ENCODE measurements at places on chromosomes 12 and 14. TPM values are rescaled to one million over a fixed set of nuclear protein-coding genes. Genes with fewer than 3 reads are reported as not detected.

Gene CAPS2
- 5.1 TPM for total RNA-seq

DNA sequence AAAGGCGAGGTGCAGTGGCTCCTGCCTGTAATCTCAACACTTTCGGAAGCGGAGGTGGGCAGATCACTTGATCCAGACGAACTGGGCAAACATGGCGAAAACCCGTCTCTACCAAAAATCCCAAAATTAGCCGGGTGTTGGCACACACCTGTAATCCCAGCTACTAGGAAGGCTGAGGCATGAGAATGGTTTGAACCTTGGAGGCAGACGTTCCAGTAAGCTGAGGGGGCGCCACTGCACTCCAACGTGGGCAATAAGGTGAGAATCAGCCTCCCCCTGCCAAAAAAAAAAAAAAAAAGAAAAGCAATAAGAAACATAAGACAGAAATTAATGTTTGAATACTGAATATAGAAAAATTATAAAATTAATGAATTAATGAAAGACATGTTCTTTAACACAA is 928.7 kb downstream of the LRFN5 start:
- no peak overlapping the region for H3K27ac ChIP-seq
- H3K36me3 ChIP-seq = no peaks in the 10 kb centered on the region
- no peaks in the 10 kb centered on the region for H3K4me1 ChIP-seq
- DNase-seq = no peak
- no peak overlapping the region for H3K4me3 ChIP-seq
- H3K27me3 ChIP-seq = no peaks in the 10 kb centered on the region

GRCh38 chr14:90293766-90294730 is 37.7 kb downstream of the NRDE2 start:
- H3K4me1 ChIP-seq = no peaks in the 10 kb centered on the region
- no peak for DNase-seq
- H3K27ac ChIP-seq = no peak overlapping the region
- peaks cover 58% of the 10 kb centered on the region for H3K36me3 ChIP-seq

- no peak overlapping the region for H3K27ac ChIP-seq
- DNase-seq = no peak
- no peak overlapping the region for H3K4me3 ChIP-seq
- H3K4me1 ChIP-seq = no peaks in the 10 kb centered on the region
These were observed 275.0 kb downstream of the ALG10 start for GRCh38 chr12:34297126-34297789.

DNA sequence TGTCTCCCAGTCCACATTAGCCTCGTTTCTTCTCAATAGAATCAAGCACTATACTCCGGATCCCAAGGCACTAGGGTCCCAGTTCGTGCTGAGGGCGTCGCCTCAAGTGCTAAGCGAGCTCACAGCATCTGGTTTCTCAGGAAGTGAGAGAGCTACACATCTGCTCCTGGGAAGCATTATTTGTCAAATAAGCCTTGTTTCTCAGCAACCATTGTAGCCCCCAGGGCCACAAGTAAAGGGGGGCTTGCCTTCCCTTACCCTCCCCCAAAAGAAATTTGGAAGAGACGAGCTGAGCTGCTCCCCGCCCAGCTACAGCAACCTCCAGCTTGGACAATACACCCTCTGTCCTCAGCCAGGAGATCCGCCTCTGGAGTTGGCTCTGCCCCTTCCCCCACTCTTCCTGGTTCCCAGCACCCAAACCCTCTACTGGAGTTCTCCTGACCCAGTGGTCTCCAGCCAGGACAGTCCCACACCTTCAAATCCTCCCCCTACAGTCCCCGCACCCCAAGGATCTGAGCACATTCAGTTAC is 5.7 kb upstream of the TNS2 start:
- no peak overlapping the region for H3K27ac ChIP-seq
- H3K36me3 ChIP-seq = peaks cover 15% of the 10 kb centered on the region
- no peak overlapping the region for H3K4me3 ChIP-seq
- no peak for DNase-seq
- peaks cover 15% of the 10 kb centered on the region for H3K4me1 ChIP-seq
- H3K27me3 ChIP-seq = no peaks in the 10 kb centered on the region

Gene HNF1A
- not detected for total RNA-seq

Gene ATG14
- 19.0 TPM for total RNA-seq

Gene NCAPD2
- 32.8 TPM for total RNA-seq

DNA sequence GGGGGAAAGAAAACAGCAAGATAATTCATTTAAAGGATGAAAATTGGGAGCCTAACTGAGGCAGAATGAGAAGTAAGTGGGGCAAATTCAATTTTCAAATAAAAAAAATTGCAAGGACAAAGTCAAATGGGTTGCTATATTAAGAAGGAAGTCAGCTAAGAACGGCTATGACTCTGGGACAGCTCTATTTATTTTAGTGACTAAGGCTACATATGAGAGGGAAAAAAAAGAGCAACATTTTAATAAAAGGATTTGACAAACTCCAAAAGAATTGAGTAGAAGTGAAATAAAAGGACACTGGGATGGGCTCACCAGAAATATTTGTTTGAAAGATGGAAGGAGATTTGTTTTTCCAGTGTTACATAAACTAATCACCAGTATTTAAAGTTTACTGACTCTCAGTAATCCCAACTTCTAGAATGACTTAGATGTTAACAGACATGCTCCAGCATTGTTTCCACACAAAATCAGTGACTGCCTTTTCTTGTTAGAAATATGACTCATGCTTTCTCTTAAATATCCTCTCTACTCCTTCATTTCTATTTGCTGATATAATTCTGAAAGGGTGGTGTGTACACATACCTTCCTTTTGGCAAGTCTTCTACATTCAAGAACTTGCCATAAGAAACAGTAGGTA is 198.5 kb downstream of the SLC25A21 start:
- H3K27ac ChIP-seq = no peak overlapping the region
- no peaks in the 10 kb centered on the region for H3K27me3 ChIP-seq
- H3K4me3 ChIP-seq = no peak overlapping the region
- DNase-seq = no peak
- H3K36me3 ChIP-seq = no peaks in the 10 kb centered on the region

DNA sequence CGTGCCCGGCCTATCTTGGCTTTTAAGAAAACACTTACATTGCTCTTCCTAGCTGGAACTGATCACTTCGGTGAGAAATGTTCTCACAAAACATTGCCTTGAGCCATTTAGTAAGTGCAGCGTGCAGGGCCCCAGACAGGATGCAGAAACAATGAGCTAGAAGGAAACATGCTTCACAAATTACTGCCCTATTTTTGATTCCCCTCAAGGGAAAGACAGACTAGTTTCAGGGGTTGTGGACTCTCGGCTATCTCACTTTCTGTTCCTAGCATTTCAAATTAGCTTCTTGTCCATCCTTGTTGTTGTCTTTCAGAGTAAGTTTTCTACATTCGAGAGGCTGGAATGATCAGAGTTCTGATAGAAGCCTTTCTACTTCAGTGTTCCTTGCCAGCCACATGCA is 21.6 kb downstream of the TGFB3 start:
- peaks cover 3% of the 10 kb centered on the region for H3K36me3 ChIP-seq
- DNase-seq = no peak
- no peaks in the 10 kb centered on the region for H3K4me1 ChIP-seq
- H3K27ac ChIP-seq = no peak overlapping the region
- H3K27me3 ChIP-seq = no peaks in the 10 kb centered on the region
- no peak overlapping the region for H3K4me3 ChIP-seq

Measured in CD4-positive, CD25-positive, alpha-beta regulatory T cell (primary cell).